H9 (cell line): ENCODE measurements at places on chromosomes 3 and 15. TPM values are rescaled to one million over a fixed set of nuclear protein-coding genes. Genes with fewer than 3 reads are reported as not detected.

DNA sequence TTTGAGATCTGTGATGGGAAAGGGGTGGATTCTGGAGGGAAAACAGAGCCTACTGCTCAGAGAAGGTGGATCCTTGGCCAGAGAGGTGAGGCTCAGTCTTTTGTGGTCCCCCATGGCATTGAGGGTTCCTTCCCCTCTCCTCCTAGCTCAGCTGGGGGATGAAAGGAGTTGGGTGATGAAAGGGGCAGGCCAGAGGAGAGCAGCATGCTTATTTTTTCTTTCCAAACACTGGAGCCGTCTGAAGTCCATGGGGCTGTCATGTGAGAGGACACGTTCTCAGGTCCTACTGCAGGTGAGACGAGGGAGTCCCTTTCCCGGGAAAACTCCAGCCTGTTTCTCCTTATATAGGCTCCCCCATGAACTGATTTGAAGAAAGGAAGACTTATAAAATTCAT lies 71.4 kb downstream of the SCN5A start:
- no peak for DNase-seq

GRCh38 chr15:70169147-70169546 lies 71.4 kb upstream of the TLE3 start:
- no peak for DNase-seq

- DNase-seq = no peak
Measured at GRCh38 chr3:98613616-98614015, 20.2 kb upstream of the CPOX start.

GRCh38 chr3:5197470-5198312 lies 10.2 kb downstream of the EDEM1 start:
- no peak for DNase-seq

EXD1 gene
- total RNA-seq = not detected in 2 replicates

- peak; percentile 79 for DNase-seq
Measured at GRCh38 chr3:129046037-129046731, 14.4 kb upstream of the GP9 start.

DNA sequence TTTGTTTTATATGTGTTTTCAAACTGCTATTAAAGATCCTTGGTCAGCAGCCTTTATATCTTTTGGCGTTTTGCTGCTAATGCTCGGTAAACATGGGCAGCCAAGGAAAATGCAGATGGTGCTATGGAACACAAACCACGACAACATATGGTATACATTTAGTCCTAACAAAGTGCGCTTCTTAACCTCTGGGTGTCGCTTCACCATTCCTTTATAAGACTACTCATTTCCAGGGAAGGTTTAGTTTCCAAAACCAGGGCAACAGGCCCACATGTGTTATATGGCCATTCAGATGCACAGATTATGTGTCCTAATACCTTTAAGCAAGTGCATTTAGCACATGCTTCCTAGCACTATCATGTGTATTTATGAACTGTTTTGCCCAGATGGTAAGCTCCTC lies 14.7 kb downstream of the SHOX2 start:
- no peak for DNase-seq

SPRED1 gene
- 41.0 and 42.1 TPM in 2 replicates for total RNA-seq

- no peak for DNase-seq
Measured at GRCh38 chr3:186095561-186096081, 13.3 kb downstream of the ETV5 start.

GRCh38 chr15:70385711-70386110 lies 288.0 kb upstream of the TLE3 start:
- no peak for DNase-seq

DNA sequence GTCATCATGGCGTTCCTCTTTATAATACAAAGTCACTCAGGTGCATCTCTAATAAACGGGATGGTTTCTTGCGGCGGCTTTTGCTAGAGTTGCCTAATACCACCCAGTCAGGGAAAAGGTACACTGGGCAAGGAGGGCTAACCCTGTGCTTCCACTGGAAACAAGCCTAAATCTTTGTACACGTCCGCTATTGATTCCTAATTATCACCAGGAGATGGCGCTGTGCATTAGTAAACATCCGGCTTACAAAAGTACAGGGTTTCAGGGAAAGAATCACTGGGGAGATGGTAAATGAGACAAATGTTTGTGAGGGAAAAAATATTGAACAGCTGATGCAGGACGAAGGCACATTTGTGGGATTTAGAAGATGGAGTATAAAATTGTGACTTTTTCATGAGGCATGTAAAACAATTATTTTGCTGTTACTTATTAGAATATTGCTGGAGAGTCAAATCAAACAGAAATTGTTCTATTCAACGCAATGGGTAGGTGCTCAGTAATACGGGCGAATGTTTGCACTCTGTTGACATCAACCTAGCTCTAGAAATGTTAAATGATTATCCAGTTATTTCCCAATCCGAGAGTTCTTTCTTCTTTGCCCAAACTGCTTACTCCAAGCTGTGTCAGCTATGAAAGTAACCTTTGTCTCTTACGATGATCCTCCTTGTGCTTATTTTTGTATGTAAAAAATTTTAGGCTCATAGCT lies 50.6 kb downstream of the GMNC start:
- DNase-seq = peak; percentile 56

CFAP20DC gene
- total RNA-seq = 4.5 and 5.2 TPM in 2 replicates

GRCh38 chr3:170997961-170998913 lies 28.3 kb downstream of the SLC2A2 start:
- no peak for DNase-seq

FILIP1L gene
- 0.07 and 0.22 TPM in 2 replicates for total RNA-seq

DNA sequence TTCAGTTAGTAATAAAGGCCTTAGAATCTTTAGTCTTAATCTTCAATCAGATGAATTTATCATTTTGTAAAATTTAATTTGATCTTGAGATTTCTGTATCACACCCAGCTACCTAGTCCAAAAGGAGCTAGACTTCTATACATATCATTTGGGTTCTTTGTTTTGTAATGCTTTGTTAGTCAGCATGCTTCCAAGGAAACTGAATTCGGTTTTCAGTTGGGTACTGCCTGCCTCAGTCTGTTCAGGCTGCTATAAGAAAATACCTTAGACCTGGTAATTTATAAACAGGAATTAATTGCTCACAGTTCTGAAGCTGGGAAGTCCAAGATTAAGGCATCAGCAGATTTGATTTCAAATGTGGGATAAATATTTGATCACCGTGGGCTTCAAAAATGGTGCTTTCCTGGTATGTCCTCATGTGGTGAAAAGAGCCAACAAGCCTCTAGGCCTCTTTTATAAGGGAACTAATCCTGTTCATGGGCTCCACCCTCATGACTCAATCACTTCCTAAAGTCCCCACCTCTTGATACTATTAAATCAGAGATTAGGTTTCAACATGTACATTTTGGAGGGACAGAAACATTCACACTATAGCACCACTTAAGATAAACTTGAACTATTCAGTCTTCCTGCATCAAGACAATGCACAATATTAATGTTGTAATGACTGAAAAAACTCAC lies 800.7 kb downstream of the NAALADL2 start:
- DNase-seq = no peak

- DNase-seq = no peak
Measured at GRCh38 chr3:16824081-16824696, 60.6 kb upstream of the PLCL2 start.

- DNase-seq = no peak
Measured at GRCh38 chr15:56082263-56082761, 88.9 kb upstream of the NEDD4 start.

DNA sequence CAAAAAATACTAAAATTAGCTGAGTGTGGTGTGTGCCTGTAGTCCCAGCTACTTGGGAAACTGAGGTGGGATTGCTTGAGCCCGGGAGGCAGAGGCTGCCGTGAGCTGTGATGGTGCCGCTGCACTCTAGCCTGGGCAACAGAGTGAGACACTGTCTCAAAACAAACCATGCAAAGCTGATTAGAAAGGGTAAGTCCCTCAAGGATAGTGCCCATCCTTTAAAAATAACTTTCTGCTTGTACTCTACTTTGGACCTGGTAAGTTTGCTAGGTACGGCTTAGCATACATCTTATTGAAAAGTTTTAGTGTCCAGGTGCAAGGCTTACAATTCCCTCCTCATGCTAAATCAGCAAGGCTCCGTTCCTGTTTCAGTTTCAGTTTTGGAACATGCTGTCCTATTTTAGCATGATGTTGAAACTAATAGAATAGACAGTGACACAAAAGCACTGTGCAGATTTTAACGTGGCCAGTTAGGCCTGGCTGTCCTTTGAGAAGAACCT lies 21.4 kb downstream of the FEM1B start:
- DNase-seq = no peak

VGLL4 gene
- total RNA-seq = 42.1 and 44.6 TPM in 2 replicates

GRCh38 chr15:36676211-36676610 lies 96.8 kb downstream of the CDIN1 start:
- DNase-seq = no peak

GRCh38 chr3:12370758-12371157 lies 81.9 kb downstream of the PPARG start:
- DNase-seq = peak; percentile 28

DNA sequence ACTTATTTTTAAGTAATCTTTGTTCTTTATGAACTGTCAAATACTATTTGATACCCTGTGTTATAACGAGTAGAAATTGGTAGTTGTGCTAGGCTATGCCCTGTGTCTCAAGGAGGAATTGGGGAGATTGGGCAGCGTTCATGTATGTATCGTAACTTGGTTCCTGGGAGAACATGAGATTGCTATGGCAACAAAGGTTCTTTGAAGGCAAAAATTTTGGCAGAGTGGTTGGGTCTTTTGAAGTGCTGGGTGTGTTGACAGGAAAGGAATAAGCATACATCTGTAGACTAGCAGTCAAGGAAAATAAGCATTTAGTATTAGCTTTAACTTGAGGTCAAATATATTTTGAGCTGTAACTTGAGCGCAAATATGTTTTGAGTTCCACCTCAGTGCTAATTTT lies 45.3 kb downstream of the TCF12 start:
- DNase-seq = no peak

- DNase-seq = no peak
Measured at GRCh38 chr3:212432-212831, 15.9 kb downstream of the CHL1 start.
